ENCODE measurements at places on chromosomes 11 and 22.

DNA sequence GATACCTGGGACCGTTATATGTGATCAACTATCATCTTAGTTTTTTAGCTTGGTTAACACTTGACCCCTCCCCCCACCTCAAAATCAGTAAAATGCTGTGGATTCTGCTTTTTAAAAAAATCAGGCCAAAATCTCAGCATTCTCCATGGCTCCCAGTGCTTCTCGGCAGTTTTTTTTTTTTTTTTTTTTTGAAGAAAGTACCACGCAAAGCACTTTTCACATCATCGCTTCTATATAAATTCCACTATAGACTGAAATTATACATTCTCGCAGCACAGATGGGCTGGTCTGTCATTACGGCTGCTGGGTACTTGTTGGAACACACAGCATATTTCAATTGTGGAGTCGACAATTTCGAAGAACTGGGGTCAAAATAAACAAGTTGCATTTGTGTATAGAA is 67.7 kb upstream of the PPARA start:
- H3K4me1 ChIP-seq = peaks cover 18% of the 10 kb centered on the region
- H3K27ac ChIP-seq = peak overlapping the region; percentile 100
- peak overlapping the region; percentile 96 for H3K4me3 ChIP-seq
- DNase-seq = no peak
- peaks cover 93% of the 10 kb centered on the region for H3K36me3 ChIP-seq

GRCh38 chr22:49179886-49180682 is 647.6 kb downstream of the BRD1 start:
- no peak for DNase-seq
- H3K4me1 ChIP-seq = no peaks in the 10 kb centered on the region
- no peaks in the 10 kb centered on the region for H3K36me3 ChIP-seq
- no peaks in the 10 kb centered on the region for H3K27me3 ChIP-seq

GRCh38 chr11:45527898-45528297 is 137.5 kb downstream of the CHST1 start:
- no peaks in the 10 kb centered on the region for H3K4me1 ChIP-seq
- DNase-seq = peak; percentile 9
- H3K36me3 ChIP-seq = no peaks in the 10 kb centered on the region
- H3K4me3 ChIP-seq = no peak overlapping the region

DNA sequence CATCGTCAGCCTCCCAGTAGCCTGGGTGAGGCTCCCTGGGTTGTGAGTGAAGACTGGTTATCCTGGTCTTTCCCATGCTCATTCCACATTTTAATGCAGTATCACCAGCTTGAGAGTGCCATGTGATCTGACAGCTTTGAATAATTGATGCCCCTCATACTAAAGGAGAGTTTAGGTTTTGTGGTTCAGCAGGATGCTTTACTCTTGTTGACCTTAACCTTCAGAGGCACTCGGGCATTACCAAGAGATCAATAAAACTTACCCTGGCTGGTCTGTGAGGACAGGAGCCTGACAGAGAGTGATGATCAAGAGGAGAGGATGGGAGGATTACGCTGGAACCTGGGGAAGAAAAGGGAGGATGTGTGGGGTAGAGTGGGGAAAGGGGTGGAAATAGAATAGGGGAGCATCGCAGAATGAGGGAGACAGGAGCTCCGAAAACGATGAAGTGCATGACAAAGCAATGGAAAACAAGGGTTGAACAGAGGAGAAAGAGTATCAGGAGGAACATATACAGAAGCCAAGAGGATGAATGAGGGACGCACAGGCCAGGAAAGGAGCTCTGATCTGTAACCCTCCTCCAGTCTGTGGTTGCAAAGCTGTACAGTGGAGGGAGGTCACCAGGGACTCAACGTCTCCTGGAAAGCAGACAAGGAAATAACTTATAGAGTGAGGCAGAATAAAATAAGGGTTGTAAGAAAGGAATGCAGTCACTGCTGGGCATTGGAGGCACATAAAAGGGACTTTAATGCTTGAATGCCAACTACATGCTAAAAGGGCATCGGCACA is 594.5 kb downstream of the NTM start:
- no peak overlapping the region for H3K27ac ChIP-seq
- H3K36me3 ChIP-seq = no peaks in the 10 kb centered on the region
- H3K4me3 ChIP-seq = no peak overlapping the region
- no peaks in the 10 kb centered on the region for H3K27me3 ChIP-seq
- H3K4me1 ChIP-seq = no peaks in the 10 kb centered on the region
- no peak for DNase-seq

DNA sequence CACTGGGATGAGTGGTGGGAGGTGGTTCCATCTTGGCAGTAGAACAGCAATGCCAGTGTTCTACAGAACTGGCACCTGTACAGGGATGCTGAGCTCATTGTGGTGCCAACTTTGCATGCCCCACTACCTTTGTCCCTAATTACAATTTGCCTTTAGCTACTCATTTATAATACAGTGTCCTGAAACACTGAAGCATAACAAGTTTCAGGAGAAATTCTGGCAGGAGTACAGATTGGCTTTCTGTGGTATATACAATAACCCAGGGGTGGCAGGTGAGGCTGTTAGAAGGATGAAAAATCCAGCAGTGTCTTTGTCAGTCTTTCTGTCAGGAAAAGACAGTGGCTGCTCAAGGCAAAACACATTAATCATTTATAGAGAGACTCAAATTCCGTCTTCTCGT is 240.3 kb downstream of the FAM76B start:
- no peaks in the 10 kb centered on the region for H3K36me3 ChIP-seq
- no peak overlapping the region for H3K27ac ChIP-seq
- no peak for DNase-seq
- H3K4me3 ChIP-seq = no peak overlapping the region

- H3K27me3 ChIP-seq = no peaks in the 10 kb centered on the region
- no peaks in the 10 kb centered on the region for H3K36me3 ChIP-seq
These were observed 85.9 kb downstream of the PAX6 start for GRCh38 chr11:31725176-31725575.

DNA sequence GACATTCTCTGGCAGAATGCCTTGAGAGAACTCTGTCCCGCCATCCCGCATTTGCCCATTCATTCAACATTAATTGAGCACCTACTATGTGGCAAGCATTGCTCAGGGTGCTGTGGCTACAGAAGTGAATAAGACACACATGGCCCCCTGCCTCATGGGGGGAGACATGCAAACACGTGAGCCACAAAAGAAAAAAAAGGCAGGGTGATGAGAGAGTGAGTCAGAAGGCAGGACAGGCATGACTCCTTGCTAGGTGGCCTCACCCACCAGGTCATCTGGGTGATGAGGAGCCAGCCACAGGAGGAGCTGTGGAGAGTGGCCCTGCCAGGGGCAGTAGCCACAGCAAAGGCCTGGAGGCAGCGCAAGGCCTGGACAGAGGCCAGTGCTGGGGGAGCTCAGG is 4.9 kb downstream of the CHRM4 start:
- no peaks in the 10 kb centered on the region for H3K36me3 ChIP-seq
- peaks cover 6% of the 10 kb centered on the region for H3K4me1 ChIP-seq
- H3K27me3 ChIP-seq = peaks cover 40% of the 10 kb centered on the region

- no peak overlapping the region for H3K4me3 ChIP-seq
- H3K4me1 ChIP-seq = no peaks in the 10 kb centered on the region
- no peaks in the 10 kb centered on the region for H3K36me3 ChIP-seq
- peaks cover 45% of the 10 kb centered on the region for H3K27me3 ChIP-seq
- H3K27ac ChIP-seq = no peak overlapping the region
These were observed 745.1 kb downstream of the DLG2 start for GRCh38 chr11:84882056-84882455.

- H3K4me1 ChIP-seq = peaks cover 18% of the 10 kb centered on the region
- peak; percentile 96 for DNase-seq
- H3K4me3 ChIP-seq = peak overlapping the region; percentile 40
- H3K36me3 ChIP-seq = peaks cover 5% of the 10 kb centered on the region
These were observed 17.3 kb upstream of the DGCR8 start for GRCh38 chr22:20062766-20063083.

DNA sequence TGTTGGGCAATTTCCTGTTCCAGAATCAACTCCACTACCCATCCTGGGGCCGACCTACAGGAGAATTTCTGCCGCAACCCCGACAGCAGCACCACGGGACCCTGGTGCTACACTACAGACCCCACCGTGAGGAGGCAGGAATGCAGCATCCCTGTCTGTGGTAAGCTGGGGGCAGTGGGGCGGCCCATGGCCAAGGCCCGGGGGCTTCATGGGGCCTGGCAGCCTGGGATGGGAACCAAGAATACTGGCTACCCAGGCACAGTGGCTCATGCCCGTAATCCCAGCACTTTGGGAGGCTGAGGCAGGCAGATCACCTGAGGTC is 4.3 kb downstream of the F2 start:
- no peak overlapping the region for H3K27ac ChIP-seq
- DNase-seq = no peak
- H3K36me3 ChIP-seq = no peaks in the 10 kb centered on the region
